ENCODE measurements at places on chromosomes 3 and 15. TPM values are rescaled to one million over a fixed set of nuclear protein-coding genes. Genes with fewer than 3 reads are reported as not detected.

- H3K27me3 ChIP-seq: no peaks in the 10 kb centered on the region
- DNase-seq: no peak
- H3K4me1 ChIP-seq: no peaks in the 10 kb centered on the region
- no peaks in the 10 kb centered on the region for H3K36me3 ChIP-seq
Measured at GRCh38 chr3:148131990-148132638, 565.6 kb upstream of the AGTR1 start.

GRCh38 chr15:52706091-52706490, 26.9 kb upstream of the ATOSA start:
- H3K36me3 ChIP-seq: no peaks in the 10 kb centered on the region
- no peaks in the 10 kb centered on the region for H3K27me3 ChIP-seq
- no peak overlapping the region for H3K27ac ChIP-seq

- peak; percentile 78 for DNase-seq
- H3K27me3 ChIP-seq: no peaks in the 10 kb centered on the region
- H3K36me3 ChIP-seq: no peaks in the 10 kb centered on the region
- no peak overlapping the region for H3K27ac ChIP-seq
- H3K4me1 ChIP-seq: peaks cover 8% of the 10 kb centered on the region
Measured at GRCh38 chr15:40155270-40155910, 5.5 kb upstream of the BUB1B start.

- no peaks in the 10 kb centered on the region for H3K36me3 ChIP-seq
- H3K27me3 ChIP-seq: no peaks in the 10 kb centered on the region
- DNase-seq: no peak
- H3K4me1 ChIP-seq: no peaks in the 10 kb centered on the region
Measured at GRCh38 chr3:137174514-137174913, 216.7 kb downstream of the IL20RB start.

CMTM7 gene
- total RNA-seq: 23.2 TPM

DNA sequence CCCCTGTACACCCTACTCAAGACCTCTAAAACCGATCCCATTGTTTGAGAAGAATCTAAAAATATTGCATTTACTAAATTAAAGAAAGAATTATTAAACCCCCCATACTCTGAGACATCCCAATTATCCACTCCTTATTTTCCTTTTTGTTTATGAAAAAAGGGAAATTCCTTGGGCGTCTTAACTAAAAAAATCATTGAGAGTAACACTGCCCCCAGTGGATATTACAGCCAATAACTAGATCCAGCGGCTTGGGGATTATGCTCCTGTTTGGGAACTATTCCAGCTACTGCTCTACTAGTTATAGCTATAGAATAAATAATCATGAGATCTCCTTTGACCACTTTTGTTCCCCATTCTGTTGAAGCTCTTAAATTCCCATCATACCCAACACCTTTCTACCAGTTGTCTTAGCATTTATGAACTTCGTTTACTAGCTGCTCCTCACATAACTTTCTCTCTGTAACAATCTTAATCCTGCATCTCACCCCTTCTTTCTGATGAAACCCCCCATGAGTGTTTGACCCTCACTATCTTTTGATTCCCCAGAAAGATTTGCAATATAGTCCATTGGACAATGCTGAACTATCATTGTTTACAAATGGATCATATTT, 12.7 kb upstream of the CFAP91 start:
- no peak for DNase-seq
- H3K27me3 ChIP-seq: no peaks in the 10 kb centered on the region
- H3K36me3 ChIP-seq: no peaks in the 10 kb centered on the region
- no peaks in the 10 kb centered on the region for H3K4me1 ChIP-seq
- H3K27ac ChIP-seq: no peak overlapping the region

- H3K4me3 ChIP-seq: no peak overlapping the region
- H3K36me3 ChIP-seq: no peaks in the 10 kb centered on the region
- no peaks in the 10 kb centered on the region for H3K27me3 ChIP-seq
- peak; percentile 16 for DNase-seq
Measured at GRCh38 chr3:37457378-37458065, 283.1 kb upstream of the LRRFIP2 start.

DNA sequence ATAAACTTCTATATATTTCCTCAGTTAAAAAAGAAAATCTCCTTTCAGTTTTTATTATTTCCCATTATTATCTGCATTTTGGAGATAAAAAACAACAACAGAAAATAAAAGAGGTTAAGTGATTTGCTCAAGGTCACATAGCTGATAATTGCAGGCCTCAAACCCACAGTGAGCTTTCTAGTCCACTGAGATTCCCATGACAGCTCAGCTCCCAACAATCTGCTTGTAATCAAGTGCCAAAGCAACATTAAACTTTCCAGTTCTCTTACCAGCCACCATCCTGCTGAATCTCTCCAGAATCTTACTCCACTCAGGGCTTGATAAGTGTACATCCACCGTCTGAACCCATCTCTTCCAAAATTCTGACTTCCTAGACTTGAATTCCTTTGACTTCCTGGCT, 318.2 kb upstream of the SEMA6D start:
- DNase-seq: no peak
- H3K27me3 ChIP-seq: no peaks in the 10 kb centered on the region
- no peaks in the 10 kb centered on the region for H3K4me1 ChIP-seq
- H3K4me3 ChIP-seq: no peak overlapping the region
- H3K27ac ChIP-seq: no peak overlapping the region
- no peaks in the 10 kb centered on the region for H3K36me3 ChIP-seq

DNA sequence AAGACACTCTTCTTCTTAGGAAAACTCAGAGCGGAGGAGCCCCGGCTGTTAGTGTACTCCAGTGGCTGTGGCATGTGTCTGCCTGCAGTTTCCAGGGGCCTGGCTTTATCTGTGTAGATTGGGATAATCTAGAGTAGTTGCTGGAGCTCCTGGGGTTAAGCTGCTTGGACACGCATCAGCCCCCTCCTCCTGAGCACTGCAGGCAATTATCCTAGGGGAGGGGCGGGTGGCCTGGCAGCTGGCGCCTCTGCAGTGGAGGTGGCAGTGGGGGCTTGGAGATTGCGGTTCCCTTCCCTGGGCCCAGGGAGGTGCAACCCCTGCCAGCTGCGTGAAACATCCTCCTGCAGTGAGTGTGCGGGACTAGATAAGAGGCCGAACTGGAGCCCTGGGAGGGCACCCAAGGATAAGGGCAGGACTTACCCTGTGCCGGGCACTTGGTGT, 68.2 kb downstream of the EFCAB12 start:
- H3K4me3 ChIP-seq: no peak overlapping the region
- DNase-seq: no peak
- H3K4me1 ChIP-seq: no peaks in the 10 kb centered on the region
- H3K36me3 ChIP-seq: no peaks in the 10 kb centered on the region
- H3K27ac ChIP-seq: no peak overlapping the region
- no peaks in the 10 kb centered on the region for H3K27me3 ChIP-seq

CHMP2B gene
- 70.0 TPM for total RNA-seq
